ENCODE measurements at places on chromosomes 1 and 21. TPM values are rescaled to one million over a fixed set of nuclear protein-coding genes. Genes with fewer than 3 reads are reported as not detected.

TMOD4 gene
- 1.4 TPM for total RNA-seq

HORMAD1 gene
- total RNA-seq = not detected

- H3K27me3 ChIP-seq = no peaks in the 10 kb centered on the region
- no peak overlapping the region for H3K27ac ChIP-seq
- DNase-seq = peak; percentile 82
- no peaks in the 10 kb centered on the region for H3K36me3 ChIP-seq
These were observed 276.5 kb downstream of the DNM3 start for GRCh38 chr1:172117800-172118199.

DNA sequence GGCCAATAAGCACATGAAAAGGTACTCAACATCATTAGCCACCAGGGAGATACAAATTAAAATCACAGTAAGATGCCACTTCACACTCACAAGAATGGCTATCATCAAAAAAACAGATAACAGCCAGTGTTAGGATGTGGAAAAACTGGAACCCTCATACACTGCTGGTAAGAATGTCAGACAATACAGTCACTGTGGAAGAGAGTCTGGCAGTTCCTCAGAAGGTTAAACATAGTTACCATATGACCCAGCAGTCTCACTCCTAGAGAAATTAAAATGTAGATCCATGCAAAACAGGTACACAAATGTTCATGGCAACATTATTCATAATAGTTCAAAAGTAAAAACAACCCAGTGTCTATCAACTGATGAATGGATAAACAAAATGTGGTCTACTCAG is 33.3 kb downstream of the LDLRAD1 start:
- H3K36me3 ChIP-seq = no peaks in the 10 kb centered on the region
- H3K27ac ChIP-seq = no peak overlapping the region
- DNase-seq = no peak
- H3K4me1 ChIP-seq = peaks cover 5% of the 10 kb centered on the region
- no peak overlapping the region for H3K4me3 ChIP-seq
- H3K27me3 ChIP-seq = peaks cover 3% of the 10 kb centered on the region

PAFAH2 gene
- 13.6 TPM for total RNA-seq
